Left hindlimb (tissue), 1 donor: ENCODE measurements at places on chromosomes 5 and 9.

- no peak for DNase-seq
Measured at GRCh38 chr9:78122631-78123030, 91.0 kb upstream of the GNAQ start.

GRCh38 chr5:151709109-151709735, 22.5 kb upstream of the SPARC start:
- DNase-seq, result no peak

DNA sequence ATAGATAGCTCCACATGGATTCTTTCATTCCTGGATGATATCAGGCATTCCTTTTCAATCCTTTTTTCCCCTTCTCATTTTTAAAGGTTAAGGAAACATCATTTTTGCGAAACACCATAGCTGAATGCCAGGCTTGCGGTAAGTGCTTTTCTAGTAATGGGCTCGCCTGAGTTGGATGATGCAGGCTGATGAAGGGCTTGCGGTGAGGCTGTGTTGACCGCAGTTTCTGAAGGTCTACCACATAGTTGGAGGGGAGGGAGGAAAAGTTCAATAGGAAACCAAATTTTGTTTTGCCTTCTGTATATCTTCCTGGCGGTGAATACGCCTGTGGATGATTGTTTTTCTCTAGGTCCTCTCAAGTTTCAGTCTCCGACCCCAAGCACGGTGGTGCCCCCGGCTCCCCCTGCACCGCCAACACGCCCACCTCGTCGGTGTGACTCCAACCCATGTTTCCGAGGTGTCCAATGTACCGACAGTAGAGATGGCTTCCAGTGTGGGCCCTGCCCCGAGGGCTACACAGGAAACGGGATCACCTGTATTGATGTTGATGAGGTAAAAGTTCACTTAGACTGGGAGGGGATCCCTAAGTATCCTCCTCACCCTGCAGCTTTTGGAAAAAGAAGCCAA, 24.3 kb downstream of the THBS4 start:
- peak; percentile 65 for DNase-seq

GRCh38 chr9:1231998-1232919, 182.1 kb downstream of the DMRT2 start:
- DNase-seq, result peak; percentile 47

GRCh38 chr5:87899721-87900131, 368.9 kb downstream of the TMEM161B start:
- peak; percentile 22 for DNase-seq

- no peak for DNase-seq
Measured at GRCh38 chr5:146055432-146055831, 49.9 kb downstream of the PLAC8L1 start.
